WTC11 (cell line): ENCODE measurements at places on chromosomes 6 and 20.

GRCh38 chr20:7571521-7572055 lies 368.7 kb downstream of the HAO1 start:
- DNase-seq: no peak

GRCh38 chr20:21522481-21523280 lies 8.8 kb upstream of the NKX2-2 start:
- peak; percentile 42 for DNase-seq

DNA sequence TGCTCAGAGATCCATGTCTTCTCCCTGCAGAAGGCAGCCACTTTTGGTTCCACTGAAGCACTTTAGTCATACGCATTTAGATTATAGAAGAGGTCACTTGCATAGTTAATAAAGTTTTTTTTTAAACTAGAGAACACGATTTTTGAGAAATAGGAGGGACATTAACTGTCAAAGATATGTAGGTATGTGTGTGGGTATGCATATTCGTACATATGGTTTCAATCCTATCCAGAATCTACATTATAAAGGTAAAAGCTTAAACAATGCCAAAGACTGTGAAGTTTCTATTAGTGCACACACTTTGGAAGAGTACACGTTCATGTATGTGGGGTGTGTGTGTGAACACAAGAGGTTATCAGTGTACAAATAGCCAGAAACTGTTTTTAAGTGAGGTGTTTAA lies 103.2 kb downstream of the BTBD3 start:
- no peak for DNase-seq

DNA sequence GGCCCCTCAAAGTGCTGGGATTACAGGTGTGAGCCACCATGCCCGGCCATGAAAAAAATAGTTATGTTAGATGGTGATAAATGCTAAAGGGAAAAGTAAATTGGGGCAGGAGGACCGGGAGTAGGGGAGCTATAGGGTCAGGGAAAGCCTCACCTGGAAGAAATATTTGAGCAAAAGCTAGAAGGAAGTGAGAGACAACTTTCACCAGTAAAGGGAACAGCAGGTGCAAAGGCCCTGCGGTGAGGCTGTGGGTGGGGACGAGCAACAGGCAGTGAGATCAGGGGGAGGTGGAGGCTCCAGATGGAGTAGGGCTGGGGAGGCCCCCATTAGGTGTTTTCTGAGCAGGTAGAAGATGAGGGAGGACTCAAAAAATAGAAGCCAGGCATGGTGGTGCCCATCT lies 16.0 kb downstream of the BCAS4 start:
- no peak for DNase-seq

DNA sequence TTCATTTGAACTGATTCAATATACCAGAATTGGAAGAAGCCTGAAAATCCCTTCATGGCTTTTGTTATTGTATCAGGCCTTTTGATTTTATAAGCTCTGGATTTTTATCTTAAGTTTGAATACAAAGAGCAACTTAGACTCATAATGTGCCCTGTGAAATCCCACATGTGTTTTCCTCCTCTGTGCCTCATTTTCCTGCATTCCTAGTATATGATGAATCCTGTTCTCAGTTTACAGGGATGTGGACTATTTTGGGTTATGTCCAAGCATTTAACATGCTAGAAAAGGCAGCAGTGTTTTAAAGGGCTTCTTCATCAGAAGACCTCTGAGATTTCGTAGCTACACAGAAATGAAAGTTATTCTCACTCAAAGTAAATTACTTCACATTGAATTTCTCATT lies 455.0 kb downstream of the RFPL4B start:
- DNase-seq: no peak

DNA sequence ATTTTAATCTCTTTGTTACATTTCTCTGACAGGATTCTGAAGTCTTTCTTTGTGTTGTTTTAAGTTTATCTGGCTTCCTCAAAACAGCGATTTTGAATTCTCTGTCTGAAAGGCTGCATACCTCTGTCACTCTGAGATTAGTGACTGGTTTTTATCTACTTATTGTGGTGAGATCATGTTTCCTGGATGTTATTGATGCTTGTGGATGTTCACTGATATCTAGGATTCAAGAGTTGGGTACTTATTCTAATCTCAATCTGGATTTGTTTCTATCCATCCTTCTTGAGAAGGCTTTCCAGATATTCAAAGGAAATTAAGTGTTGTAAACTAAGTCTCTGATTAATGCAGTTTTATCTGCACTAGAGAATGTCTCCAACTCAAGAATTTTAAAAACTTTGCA lies 1076.1 kb upstream of the ADGRB3 start:
- DNase-seq: no peak

GRCh38 chr6:70706491-70707123 lies 38.9 kb downstream of the SMAP1 start:
- DNase-seq: no peak

DNA sequence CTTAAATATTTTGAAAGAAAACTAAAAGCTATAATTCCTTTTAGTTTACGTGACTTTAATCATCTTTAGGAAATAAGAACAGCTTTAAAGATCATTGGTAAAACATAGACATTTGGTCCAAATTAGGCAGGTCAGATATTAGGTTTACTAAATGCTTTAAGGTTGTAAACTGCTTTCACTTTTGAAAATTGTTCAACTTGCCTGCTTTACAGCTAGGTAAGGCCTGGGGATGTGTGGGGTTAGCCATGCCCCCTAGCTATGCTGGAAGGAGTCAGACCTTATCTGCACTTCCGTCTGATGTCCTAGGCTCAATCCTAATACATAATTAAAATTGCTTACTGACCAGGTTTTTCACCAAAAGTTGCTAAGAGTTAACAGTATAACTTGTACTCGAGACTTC lies 30.5 kb upstream of the TPD52L1 start:
- DNase-seq: no peak

- no peak for DNase-seq
These were observed 52.8 kb upstream of the AKIRIN2 start for GRCh38 chr6:87754828-87755227.

GRCh38 chr6:90298459-90299053 lies 1.9 kb upstream of the BACH2 start:
- DNase-seq: no peak

GRCh38 chr6:129615496-129615895 lies 94.5 kb downstream of the ARHGAP18 start:
- DNase-seq: no peak

DNA sequence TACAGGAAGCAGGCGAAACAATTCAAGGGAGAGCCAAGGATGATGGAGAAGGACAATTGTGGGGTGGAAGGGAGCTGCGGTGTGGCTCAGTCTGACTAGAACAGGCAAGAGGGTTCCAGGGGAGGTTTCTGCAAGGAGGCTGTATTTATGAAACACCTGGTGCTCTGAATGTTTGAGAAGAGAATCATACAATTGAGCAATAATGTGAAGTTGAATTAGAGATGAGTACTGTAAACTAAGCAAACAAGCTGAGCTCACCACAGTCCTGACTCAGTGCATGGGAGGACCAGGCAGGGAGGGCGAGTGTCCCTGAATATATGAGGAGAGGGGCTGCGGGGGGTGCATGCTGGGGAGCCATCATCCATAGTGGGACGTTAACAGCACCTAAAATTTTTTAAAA lies 279.7 kb downstream of the KIF16B start:
- no peak for DNase-seq

- DNase-seq: peak; percentile 73
These were observed 54.1 kb downstream of the FGD2 start for GRCh38 chr6:37059344-37060194.

DNA sequence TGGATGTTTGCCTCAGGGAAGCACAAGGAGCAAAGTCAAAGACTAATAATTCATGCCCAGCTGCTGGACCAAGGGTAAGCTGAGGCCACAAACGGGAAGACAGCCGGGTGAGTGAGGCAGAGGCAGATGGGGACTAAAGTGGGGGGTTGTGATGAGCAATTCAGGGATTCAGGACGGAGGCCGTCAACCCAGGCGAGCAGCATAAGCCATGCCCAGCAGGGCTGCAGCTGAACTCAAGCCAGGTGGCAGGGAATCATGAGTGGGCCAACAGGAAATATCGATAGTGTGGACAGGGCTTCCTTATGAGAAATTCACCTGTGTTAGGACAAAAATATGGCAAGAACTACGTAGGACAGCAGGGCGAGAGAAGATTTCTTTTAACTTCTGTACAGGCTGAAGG lies 246.8 kb downstream of the CDC5L start:
- DNase-seq: no peak

DNA sequence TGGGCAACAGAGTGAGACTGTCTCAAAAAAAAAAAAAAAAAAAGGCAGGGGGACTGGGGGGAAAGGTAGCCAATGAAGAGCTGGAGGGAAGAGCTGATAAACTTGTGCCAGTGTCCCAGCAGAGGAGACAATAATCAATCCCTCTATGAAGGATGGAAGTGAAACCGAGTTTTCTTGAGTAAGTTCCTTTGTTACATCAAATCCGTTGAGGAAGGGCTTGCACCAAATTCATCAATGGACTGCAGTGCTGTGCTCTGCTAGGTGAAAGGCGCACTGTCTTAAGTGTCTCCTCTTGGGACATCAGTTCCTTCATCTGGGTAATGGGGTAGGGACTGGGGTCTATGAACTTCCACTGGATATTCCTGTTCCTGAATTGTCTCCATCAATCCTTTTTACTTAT lies 3.0 kb upstream of the CRIP3 start:
- DNase-seq: no peak

DNA sequence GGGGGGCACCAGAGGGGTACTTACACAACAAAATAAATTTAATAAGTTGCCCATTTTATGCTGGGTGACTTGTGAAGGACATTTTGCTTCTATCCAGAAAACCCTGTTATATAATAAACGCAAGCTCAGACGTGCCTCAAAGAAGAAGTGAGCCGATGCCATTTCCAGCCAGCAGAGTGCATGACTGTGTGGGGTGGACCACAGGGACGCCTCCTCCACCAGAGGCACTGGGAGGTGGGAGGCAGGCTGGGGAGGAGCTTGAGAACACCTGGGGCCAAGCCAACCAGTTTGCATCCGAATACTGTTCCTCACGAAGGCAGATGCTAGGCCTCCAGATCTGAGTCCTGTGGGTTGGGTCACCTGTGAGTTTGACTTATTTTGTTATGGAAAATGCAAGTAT lies 363.8 kb downstream of the RNGTT start:
- peak; percentile 45 for DNase-seq

DNA sequence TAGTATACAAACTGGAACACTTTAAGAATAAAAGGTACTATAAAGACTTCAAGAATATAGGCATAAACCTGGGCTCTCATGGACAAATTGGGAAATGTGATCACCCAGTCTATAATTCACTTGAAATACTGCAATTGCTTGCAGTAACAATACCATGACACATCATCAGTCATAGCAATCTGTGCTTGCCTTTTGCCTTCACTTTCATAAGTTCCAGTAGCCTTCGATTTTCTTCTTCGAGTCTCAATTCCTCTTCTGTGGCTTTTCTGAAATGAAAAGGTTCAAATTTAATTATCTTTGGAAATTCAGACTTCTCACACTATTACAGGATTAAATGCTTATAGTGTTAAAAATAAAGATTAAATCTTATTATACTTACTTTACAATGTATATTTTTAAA lies 96.3 kb upstream of the ZBTB24 start:
- DNase-seq: no peak

DNA sequence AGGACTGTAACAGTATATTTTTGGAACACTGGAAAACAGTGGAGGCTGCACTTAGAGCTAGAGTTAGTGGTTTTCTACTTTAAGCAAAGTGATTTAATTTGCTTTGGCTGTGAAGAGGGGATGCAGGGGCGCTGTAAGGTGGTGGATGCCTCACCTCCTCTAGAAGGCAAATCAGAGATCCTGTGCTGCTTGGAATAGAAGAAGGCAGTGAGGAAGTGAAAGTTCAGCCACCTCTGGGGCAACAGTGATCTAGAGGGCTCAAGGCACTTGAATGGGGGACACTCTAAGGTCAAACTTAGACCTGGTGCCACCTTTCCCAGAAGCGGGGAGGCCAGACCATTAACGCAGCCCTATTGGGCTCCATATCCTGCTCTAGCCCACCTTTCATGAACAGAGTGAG lies 19.0 kb upstream of the SNRPB2 start:
- no peak for DNase-seq

GRCh38 chr20:61803915-61804751 lies 261.5 kb downstream of the TAF4 start:
- DNase-seq: no peak

DNA sequence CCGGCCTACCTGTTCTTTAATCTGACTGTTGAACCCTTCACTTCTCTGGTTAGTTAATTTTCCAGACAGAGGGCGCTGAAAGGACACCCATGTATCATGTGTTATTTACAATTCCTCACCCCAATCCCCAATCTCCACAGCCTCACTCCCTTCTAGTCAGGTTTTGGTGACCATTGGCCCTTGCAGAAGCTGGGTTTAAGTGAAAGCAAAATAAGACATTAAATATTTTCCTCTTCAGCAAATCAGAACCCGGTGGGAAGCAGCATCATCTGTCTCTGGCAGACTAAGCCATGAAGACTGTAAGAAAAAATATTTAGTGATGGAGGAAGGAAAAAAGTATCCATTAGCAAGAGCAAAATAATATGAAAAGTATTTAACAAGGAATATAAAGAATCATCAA lies 9.4 kb upstream of the HLA-DQA1 start:
- no peak for DNase-seq
